ENCODE measurements at places on chromosomes 1 and 21.

GRCh38 chr1:205496661-205497060 is 7.8 kb upstream of the CDK18 start:
- DNase-seq: no peak

DNA sequence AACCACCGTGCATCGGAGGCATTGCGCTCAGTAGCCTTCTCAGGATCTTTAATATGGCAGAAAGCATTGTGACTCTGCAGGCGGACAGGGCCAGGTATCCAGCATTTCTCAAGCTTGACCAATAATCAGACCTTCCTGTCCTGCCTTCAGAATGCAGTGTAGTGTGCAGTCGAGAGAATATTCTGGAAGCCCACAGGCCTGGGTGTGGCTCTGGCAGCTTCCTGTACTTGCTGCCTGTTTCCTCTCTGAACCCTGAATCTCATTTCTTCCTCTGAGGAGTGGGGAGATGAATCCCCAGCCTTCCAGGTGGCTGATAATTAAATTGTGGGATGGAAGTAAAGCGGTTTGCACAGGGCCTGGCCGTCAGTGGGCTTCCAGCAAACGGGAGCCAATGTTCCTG is 42.3 kb downstream of the ACTL8 start:
- DNase-seq: no peak

DNA sequence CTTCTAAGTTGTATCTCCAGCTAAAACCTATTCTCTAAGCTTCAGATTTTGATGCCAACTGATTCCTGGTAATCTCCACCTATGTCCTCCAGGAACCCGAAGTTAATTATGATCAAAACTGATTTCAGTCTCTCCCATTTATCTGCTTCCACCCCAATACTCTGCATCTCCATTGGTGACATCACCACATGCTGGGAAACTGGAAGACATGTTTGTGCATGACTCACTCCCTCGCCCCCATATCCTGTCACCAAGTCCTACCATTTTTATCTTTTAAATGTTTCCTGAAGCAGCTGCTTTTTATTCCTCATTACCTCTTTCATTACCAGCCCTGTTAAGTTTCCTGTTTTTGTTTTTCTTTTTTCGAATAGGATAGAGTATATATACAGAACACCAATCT is 228.5 kb downstream of the LRRC40 start:
- DNase-seq: no peak

GRCh38 chr1:25100151-25100833 is 132.0 kb downstream of the SYF2 start:
- DNase-seq: no peak

DNA sequence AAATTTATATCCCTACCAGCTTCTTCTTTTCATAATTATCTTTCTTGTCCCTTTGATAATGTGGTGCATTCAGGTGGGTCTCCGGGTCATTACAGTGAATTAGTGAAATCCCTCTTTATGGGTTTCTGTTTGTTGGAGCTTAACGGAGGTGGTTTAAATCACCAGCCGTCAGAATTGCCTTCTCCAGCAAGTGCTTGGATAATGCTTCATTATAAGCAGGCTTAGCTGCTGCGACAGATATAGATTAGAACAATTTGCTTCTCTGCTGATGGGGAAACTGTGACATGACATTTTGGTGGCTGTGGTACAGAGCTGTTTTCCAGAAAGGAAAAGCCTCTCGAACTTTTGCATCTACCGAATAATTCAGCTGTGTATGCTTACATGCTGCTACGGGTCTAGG is 56.9 kb downstream of the KAZN start:
- DNase-seq: no peak

DNA sequence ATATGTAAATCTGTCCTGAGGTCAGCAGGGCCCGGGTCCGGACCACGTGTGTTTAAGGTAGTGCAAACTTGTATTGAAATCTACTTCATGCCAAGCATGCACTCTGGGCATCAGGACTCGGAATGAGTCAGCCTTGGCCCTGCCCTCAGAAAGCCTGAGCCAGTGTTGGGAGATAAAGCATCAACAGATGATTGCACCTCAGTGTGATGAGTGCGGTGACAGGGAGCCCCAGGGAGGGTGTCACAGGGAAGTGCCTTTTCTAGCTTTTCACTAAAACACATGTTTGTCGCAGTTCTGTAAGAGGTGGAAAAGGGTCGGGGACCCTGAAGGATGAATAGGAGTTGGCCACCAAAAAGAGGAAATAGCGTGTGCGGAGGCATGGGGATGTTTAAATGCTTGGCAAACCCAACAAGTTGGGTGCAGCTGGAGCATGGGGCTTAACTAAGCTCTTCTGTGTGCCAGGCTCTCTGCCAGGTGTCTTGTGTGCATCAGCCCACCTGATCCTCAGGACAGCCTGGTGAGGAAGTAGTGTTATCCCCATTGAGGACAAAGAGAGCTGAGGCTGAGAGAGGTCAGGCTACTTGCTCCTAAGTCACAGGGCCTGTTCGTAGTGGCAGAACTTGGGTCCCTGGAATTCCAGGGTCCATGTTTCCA is 48.2 kb upstream of the EPB41 start:
- no peak for DNase-seq

DNA sequence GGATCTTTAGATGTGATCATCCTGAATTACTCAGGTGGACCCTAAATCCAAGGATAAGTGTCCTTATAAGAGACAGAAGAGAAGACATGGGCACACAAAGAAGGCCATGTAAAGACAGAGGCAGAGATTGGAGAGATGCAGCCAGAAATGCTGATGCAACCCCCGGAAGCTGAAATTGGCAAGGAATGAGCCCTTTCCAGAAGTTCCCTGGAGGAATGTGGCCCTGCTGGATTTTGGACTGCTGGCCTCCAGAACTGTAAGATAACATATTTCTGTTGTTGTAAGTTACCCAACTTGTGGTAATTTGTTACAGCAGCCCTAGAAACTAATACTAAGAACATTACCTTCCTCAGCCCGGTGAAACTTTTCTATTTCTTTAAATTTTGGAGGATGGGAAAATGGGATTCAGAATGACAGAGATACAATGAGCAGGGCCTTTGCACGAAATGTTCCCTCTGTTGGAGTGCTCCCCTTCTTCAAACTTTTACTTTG is 11.2 kb upstream of the PLPP3 start:
- DNase-seq: no peak

DNA sequence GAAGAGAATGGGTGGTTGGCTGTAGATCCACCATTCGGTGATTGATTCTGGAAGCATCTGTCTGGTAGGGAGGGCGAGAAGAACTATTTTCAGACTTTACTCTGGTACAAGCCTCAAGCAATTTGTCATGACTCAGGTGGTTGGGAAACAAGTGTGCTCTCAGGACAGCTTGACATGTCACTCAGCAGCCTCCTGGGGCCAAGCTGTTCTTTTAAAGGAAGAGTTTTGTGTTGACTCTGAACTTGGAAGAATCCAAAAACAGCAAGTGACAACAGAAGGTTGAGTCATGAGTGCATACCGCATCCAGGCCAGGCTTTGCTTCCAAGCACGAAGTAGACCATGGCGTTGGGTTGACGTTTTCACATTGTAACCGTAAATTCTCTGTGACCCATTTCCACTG is 65.9 kb downstream of the CLIC6 start:
- no peak for DNase-seq

DNA sequence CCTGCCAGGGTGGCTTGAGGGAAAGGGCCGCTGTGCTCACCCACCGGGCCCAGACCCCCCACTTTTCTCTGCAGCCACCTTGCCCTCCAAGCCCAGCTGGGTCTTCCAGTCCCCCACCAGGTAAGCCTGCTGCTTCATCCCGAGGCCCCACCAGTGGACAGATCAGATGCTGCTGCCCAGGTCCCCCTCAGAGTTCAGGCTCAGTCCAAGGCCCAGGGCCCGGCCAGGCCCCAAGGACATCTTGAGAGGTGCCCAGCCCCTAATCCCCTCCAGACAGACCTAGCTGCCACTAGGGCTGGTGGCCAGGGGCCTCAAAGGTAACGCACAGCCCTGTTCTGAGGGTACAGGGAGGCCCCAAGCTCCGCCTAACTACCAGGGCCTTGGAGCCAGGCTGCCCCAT is 58.6 kb downstream of the MEGF6 start:
- DNase-seq: no peak

All from stimulated activated CD4-positive, alpha-beta T cell treated with anti-CD3 and anti-CD28 coated beads, Interleukin-4, amount 100 ng/mL, for 1 hour (primary cell).